A549 treated with AZD2906 at 1 μM for 4 hours (cell line): ENCODE measurements at places on chromosomes 2 and 18. TPM values are rescaled to one million over a fixed set of nuclear protein-coding genes. Genes with fewer than 3 reads are reported as not detected.

The MYCN gene
- total RNA-seq = 0.03 TPM in 3 of 5 replicates, not detected in the others

The ALK gene
- not detected in 5 replicates for total RNA-seq

The SCN3A gene
- 0.02 to 0.09 TPM (median 0.02 TPM) in 3 of 5 replicates, not detected in the others for total RNA-seq

The MYOM1 gene
- total RNA-seq = 0.10 to 0.32 TPM (median 0.13 TPM) in 5 replicates

The L3MBTL4 gene
- 0.02 to 0.05 TPM in 2 of 5 replicates, not detected in the others for total RNA-seq
